Kidney capillary endothelial cell (primary cell): ENCODE measurements at places on chromosomes 3 and 15.

DNA sequence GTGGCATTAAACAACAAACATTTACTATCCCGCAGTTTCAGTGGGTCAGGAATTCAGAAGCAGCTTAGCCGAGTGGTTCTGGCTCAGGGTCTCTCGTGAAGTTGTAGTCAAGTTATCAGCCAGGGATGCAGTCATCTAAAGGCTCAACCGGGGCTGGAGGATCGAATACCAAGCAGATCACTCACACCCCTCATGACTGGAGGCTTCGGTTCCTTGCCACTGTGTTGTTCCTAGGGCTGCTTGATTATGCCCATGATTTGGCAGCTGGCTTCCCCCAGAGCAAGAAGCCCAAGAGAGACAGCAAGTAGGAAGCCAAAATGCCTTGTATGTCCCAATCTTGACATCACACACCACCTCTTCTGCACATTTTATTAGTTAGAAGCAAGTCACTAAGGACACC, 33.9 kb upstream of the CDCP1 start:
- no peak for DNase-seq

GRCh38 chr3:197957790-197958133, 2.3 kb upstream of the LMLN start:
- DNase-seq: no peak

DNA sequence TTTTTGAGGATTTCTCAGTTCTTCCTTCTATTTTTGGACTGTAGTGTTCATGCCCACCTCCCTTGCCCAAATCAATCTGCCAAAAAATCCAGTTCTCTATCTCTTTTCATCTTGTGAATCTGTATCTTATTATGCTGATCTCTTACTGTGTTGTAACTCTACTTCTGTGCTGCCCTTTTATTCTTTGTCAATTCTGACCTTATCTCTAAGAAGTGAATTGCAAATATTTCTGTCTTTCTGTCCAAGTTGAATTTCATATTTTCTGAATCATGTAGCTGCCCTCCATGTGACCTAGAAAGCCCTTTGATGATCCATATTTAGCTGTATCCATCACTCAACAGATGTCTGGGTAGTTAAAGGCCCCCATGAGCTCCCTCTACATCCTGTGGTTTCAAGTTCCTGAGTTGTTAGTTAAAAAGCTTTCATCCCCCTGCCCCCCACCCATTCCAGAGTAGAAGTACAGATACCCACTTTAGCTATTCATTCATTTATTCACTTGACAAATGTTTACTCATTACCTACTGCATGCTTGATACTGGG, 33.6 kb upstream of the ETV5 start:
- no peak for DNase-seq

DNA sequence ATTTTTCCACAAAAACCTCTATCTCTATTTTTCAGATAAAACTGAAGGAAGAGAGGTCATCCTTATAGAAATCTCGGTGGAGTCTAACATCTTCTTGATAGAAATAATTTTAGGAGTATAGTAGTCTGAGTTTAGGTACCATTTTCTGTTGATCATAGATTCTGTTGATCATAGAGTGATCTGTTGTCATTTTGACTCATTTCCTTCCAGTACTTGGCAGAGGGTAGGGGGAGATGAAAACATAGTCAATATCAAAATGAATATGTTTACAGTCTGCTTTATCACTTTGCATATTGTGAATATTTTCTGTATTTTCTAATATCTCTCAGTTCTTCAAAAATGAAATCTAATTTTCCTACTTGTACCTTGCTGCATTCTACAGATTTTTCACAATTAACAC, 353.4 kb downstream of the FEZF2 start:
- DNase-seq: peak; percentile 42

DNA sequence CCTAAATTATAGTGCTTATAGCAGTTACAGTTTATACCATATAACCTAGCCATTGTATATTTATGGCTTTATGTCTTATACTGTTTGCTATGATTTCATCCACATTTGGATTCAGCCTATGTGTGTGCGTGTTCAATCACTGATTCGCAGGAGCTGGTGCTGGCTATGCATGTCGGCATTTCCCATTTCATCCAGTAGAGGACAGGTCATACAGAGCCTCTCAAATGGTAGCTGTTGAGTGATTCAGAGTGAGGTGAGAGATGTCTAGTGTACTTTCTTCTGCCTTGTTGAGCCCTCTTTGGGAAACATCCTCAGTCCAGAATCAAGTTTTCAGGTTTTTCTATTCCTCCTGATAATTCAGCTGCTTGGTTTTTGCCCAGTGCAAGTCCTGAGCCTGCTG, 76.1 kb downstream of the FRMD4B start:
- no peak for DNase-seq

GRCh38 chr3:18103591-18103990, 321.5 kb downstream of the SATB1 start:
- no peak for DNase-seq

- no peak for DNase-seq
These were observed 101.6 kb upstream of the LPP start for GRCh38 chr3:188052169-188053035.

- no peak for DNase-seq
These were observed 33.9 kb upstream of the CDIN1 start for GRCh38 chr15:36545467-36545992.

DNA sequence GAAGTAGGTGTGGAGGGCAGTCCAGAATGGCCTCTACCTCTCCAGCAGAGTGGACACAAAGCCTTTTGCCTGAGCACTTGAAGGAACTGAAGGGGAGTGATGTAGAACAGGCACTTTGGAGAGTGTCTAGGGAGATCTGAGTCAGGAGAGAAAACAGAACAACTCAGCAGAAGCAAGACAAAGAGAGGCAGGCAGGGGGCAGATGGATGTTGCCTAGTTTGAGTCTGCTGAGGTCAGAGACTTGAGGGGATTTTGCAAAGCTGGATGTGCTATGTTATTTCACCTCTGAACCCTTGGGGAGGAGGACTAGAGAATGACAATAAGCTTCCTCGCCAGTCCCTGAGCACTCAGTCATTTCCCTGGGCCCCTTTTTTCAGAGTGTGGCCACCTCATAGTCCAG, 366.4 kb downstream of the EPHB1 start:
- DNase-seq: no peak

DNA sequence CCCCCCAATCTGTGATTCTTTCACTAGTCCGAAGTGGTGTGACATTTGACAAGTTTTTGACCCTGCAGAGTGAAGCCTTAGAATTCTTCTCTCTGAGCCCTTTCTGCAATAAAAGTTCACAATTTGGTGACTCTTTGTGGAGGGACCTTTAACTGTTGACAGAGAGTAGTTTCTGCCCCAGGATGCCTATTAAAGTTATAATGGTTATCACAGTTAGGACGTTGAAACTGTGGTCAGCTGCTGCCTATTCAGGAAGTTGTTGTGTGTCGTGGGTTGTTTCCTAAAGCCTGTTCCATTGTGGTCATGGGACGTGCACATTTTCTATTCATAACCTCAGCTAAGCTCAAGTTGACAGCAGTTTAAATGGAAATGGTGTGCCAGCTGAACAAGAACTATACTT, 274.5 kb downstream of the NEK10 start:
- no peak for DNase-seq

GRCh38 chr3:32095431-32095830, 11.0 kb upstream of the GPD1L start:
- no peak for DNase-seq

GRCh38 chr3:149547413-149547812, 72.9 kb downstream of the TM4SF4 start:
- no peak for DNase-seq

DNA sequence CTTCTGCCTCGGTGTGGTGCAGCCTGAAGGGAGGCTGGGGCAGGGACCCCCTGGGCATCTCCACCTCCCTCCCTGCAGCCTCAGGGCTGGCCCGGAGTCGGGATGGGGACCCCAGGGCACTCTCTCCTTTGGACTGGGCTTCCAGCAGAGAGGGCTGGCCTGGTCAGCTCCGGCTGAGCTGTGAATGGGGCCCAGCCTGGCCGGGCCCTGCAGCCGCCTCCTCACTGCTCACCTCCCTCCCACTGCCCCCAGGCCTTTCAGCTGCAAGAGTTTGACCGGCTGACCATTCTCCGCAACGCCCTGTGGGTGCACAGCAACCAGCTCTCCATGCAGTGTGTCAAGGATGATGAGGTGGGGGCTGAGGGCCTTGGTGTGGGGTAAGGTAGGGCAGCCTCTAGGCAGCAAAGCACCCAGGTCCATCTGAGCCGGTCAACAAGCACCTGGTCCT, 36.0 kb downstream of the PSTPIP1 start:
- no peak for DNase-seq

GRCh38 chr3:34155108-34155507, 356.7 kb downstream of the PDCD6IP start:
- no peak for DNase-seq

DNA sequence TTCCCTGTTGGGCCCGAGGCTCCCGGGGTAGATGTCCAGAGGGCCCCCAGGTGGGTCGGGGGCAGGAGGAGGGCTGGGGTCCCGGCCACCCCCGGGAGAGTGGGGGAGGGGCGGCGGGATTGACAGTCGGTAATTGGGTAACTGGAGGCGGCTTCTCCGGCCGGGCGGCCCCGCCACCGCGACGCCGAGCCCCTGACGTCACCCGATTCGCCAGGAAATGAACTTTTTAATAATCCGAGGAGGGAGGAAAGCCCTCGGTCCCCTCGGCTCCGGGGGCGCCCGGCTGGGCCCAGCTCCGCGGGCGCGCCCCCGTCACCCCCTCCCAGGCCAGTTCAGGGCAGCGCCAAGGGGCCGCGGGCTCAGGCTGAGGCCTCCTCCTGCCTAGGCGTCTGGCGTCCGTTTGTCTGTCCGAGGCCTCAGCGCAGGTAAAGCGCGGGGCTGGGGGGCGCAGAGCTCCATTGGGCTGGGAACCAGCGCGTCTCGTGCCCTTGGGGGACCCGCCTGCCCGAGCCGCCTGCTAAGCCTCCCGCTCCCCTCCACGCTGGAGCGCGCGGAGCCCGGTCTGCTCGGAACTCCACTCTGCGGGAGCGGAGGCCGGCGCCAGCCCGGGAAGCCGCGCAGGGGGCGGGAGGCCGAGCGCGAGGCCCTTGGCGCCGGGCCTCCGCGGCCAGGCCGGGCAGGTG, 3.9 kb downstream of the GATA2 start:
- DNase-seq: peak; percentile 74

DNA sequence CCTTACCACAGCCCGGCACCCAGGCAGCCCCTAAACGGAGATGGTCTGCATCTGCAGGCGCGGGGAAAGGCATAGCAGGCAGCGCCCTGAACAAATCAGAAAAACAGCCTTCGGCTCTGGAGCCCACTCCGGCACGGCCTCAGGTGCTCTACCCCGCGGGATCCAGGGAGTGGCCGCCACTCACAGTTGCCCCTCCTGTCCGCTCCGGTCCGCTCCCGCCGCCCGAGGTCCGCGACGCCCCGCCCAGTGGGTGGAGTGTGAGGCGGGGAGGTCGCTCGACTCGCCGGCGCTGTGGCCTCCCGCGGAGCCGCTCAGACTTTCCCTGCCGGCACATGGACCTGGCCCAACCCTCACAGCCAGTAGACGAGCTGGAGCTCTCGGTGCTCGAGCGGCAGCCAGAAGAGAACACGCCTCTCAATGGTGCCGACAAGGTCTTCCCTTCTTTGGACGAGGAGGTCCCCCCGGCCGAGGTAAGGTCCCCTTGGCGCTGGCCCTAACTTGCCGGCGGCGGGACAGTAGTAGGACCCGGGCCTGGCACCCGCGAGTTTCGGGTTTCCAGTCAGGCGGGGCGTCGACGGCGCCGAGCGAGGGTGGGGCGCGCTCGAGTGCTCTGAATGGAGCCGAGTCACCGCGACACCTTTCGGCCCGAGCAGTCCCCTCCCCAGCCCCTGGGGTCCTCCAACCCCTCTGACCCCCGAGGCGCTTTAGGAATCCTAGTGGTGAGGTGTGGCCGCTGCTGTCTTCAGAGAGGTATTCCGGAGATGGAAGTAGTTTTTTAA, at the start of gene C3orf52:
C3orf52 (plus strand) TSS at position 314 of the 779 bp plus-strand sequence; CDS start at position 333, 19 bp downstream.
- peak; percentile 46 for DNase-seq

DNA sequence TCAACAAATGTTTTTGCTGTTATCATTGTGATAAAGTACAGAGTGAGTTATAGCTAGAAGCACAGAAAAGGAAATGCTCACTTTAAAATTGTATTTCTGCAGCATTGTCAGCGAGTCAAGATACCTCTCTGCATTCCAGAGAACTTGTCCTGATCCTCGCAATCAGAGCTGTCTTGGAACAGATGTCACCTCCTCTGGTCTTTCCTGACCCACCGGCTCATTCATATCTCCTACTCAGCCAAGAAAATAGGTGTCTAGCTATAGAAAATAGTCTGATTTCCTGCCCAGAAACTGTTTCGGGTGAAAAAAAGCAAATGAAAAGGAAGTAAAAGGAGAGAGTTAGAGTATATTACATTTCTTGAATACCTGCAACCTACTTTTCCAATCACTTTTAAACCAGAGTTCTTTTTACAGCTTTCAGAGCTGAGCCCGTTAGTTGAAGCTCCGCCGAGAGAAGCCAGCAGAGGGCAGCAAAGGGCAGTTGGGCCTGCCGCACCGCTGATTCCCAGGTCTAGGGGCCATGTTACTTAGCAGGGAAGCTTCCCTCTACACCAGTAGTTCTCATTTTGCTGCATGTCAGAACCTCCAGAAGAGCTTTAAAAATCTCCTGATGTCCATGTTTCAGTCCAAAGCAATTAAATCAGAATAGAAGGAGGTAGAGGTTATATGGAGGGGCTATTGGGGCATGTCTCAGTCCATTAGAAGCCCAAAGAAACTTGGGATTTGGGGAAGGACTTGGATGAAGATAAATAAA, 185.7 kb upstream of the THRB start:
- DNase-seq: peak; percentile 38

GRCh38 chr15:39555885-39556284, 25.0 kb upstream of the THBS1 start:
- DNase-seq: no peak

DNA sequence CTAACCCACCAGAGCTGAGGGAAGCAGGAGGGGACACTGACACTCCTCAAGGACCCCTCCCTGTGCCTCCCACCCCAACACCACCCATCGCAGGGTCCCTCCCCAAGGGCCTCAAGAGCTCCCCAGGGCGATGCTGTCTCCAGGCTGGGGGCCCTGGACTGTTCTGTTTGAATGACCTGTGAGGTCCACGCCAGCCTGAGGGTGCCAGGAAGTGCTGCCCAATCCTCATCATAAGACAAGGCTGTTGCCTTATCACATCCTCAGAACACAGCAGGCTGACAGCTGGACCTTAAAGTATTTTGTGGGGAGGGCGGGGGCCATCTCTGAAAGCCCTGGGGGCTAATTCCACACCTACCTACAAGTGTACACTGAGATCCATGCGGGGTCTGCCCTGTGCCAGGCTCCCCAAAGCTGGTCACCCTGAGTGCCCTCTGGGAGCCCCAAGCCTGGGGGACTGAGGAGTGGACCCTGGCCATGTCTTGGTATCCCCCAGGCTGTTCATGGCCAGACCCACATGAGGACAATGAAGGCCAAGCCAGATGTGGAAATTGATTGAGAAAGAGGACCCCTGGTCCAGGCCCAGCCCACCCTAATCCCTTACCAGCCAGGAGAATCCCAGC, 23.8 kb upstream of the GOLGA6C start:
- no peak for DNase-seq

GRCh38 chr15:28918141-28918983, 32.6 kb downstream of the APBA2 start:
- no peak for DNase-seq

- DNase-seq: no peak
These were observed 16.9 kb upstream of the INSYN1 start for GRCh38 chr15:73770050-73770449.
